ENCODE measurements at places on chromosomes 7 and 10.

GRCh38 chr7:7433811-7434210 is 101.9 kb downstream of the COL28A1 start:
- DNase-seq = no peak

GRCh38 chr10:48683868-48684267 is 805 bp upstream of the WDFY4 start:
- DNase-seq = no peak

DNA sequence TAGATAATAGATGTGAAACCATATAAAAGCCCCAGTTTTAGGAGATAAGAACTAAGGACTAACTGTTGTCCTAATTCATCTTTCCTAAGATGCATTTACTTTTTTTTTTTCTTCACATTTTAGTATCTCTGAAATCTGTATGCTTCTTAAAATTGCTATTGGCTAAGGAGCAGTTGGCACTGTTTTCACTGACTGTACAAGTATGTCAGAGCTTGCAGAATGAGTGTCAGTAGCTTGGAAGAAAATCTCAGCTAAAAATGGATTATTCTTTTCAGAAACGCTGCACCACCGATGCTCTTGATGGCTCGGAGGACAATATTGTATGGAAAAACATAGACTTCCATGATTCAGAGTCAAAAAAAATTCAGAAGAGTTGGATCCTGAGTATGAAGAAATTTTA is 91.1 kb upstream of the DNAJB12 start:
- DNase-seq = no peak

DNA sequence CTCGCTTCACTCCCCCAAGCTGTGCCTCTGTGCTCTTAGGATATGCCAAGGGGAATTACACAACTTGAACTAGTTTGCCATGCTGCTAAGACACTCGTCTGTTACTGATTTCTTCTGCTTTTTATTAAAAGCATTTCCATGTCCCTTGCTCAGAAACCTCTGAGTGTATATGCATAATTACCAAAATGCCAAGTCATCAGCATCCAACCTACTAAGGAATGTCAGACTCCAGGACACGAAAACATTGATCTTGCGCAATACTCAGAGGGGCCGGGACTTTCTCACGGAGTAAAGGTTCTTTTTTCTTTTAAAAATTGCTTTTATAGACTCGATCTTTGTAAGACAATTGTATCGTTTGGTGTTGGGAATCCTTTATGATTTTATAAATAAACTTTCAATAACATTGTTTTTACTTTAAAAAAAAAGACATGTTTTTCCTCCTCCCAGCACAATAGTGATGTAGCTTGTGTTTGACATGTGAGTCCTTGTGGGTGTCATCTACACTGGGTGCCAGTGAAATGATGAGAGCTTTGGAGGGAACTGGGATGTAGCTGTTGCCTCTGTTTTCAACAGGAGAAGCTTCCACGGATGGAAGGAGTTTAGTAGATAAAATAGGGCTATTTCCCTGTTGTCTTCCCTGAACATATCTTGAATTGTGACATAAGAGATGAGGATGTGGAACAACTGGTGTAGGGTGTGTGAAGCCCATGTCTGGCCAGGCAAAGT is 43.6 kb downstream of the CNNM1 start:
- DNase-seq = peak; percentile 64

GRCh38 chr10:117675514-117676055 is 133.0 kb downstream of the EMX2 start:
- no peak for DNase-seq

DNA sequence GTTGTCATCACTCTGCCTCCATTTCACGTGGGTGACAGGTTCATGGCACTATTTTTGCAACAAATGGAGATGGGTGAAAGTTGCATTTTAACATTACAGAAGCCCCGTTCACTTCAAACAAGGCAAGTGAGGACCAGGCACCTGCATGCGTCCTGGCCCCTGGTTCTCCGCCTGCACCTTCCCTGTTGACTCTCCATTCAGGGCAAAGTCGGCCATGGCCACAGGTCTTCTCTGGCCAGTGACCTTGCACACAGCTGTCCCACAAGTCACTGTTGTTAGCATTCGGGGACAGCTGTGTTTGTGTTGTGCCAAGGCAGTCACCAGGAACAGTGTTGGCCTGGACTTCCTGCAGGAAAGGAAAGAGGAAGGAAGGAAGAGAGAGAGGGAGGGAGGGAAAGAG is 554.9 kb downstream of the TCERG1L start:
- DNase-seq = no peak

GRCh38 chr10:102131286-102132170 is 1.3 kb upstream of the PPRC1 start:
- DNase-seq = no peak

- no peak for DNase-seq
Observed at GRCh38 chr7:99694201-99694911, 14.6 kb upstream of the CYP3A5 start.

DNA sequence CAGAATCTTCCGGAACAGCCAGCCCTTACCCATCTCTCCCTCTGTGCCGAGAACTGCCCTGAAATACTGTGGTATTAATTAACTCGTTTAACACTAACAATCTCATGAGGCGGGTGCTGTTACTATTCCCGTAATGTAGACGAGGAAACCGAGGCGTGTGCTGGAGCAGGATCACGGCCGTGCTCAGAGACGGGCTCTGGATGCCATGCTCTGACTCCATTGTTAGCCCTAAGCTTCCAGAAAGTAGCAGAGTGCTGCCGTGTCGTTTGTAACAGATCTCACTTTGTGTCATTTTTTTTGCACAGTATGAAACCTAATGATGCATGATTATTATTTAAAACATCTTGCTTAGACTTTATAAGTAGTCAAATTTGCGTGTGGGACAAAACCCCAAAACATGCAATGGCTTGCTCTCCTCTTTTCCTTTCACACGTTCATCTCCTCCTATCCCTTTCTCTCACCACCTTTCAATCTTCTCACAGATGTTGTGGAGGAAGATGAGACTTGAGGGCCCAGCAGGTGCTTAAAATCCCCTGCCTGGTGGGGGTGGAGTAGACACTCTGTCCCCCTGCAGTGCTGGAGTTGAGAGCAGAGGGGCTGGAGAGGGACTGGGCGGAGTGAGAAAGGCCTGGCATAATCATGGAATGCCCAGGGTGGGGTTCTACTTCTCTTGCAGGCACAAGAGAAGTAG is 482 bp upstream of the ACTR3C start:
- no peak for DNase-seq

DNA sequence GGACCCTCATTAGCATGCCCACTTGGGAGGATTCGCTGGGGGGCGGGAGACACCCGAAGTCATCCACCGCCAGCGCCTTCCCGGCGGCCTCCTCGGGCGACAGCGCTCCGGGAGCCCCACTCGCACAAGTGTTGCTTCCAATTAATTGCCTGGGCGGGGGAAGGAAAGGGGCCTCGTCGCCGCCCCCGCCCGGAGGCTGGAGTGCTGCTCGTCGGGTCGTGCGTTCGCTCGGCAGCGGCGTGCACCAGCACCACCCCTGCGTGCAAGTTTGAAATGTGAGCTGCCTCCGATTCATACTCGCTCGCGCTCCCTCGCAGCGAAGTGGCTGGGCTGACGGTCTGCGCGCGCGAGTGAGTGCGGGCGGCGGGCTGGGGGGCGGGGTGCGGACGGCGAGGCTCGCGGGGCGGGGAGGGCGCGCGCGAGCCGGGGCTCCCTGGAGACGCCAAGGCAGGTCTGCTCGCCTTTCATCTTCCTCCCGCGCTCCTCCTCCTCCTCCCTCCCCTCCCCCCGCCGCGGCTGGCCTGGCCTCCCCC is 104.6 kb upstream of the PPIF start:
- peak; percentile 69 for DNase-seq

DNA sequence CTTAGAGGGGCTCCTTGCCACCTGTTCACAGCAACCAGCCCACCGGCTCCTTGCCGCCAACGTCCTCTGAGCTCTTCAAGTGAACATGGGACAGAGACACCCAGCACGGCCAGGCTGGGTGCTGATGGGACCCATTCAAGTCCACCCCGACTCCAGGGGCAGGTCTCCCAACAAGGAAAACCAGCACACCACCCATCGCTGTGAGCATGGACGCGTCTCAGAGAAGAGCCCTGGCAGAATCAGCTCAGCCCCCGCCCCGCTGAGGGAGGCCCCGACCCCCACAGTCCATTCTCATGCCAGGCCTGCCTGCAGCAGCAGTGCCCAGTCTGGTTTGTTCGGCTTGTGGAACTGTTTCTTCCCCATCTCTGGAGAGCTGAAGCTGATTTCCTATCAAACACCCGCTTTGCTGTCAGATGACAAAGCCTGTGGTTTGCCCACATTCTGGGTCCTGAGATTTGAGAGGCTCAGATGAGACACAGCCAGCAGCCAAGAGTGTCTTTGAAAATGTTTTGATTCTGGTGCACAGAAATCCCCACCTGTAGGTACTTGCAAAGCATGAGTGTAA is 216.6 kb downstream of the ZMYND11 start:
- DNase-seq = no peak

GRCh38 chr10:49690698-49691356 is 11.4 kb downstream of the C10orf53 start:
- no peak for DNase-seq

DNA sequence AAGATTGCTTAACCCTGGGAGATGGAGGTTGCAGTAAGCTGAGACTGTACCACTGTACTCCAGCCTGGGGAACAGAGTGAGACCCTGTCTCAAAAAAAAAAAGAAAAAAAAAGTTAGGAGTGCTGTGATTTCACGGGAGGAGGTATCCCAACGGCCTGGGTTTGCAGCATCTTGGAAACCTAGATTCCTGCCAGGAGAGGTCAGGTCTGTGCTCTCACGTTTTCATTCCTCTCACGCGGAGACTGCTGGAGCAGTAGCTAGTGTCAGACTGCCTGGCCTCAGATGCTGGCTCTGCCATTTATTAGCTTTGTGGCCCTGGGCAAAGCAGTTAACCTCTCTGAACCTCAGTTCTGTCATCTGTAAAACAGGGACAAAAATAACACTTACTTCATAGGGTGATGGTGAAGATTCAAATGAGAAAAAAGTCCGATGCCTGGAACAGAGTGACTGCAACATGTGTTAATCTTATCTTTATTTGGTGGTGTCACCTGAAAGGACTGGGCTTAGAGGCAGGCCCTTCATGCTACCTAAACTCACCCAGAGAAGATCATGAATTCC is 94.9 kb downstream of the GAD2 start:
- DNase-seq = no peak

DNA sequence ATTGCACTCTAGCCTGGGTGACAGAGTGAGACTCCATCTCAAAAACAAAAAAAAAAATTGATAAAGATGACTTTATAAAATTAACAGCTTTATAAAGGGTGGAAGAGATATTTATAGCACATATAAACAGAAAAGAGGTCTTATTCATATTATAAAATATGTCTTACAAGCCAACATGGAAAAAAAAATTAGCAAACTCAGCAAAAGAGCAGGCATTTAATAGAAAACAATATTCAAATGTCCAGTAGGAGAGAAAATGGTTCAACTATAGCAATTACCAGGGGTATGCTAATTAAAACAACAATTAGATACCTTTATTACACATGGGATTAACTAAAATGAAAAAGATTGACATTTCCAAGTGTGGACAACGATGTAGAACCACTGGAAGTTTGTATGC is 929.1 kb downstream of the REEP3 start:
- DNase-seq = no peak

- no peak for DNase-seq
Observed at GRCh38 chr7:82617156-82617555, 173.6 kb upstream of the CACNA2D1 start.

- DNase-seq = no peak
Observed at GRCh38 chr10:132708936-132709335, 77.0 kb downstream of the NKX6-2 start.

DNA sequence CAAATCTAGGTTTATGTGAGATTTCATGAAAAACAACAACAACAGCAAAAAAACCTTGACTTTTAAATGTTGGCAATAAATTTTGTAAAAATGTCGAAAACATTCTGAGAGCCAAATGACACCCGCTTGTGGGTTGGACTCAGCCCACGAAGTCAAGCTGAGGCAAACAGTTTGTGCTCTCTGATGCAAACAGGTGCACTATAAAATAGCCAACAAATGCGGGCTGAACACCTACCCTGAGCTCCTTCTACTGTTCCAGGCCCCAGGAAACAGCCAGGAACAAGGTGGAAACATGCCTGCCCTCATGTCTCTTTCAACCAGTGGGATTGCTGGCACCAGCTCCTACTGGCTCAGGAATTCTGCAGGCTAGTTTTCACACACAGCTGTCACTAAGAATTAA is 105.0 kb upstream of the ZNF716 start:
- no peak for DNase-seq

DNA sequence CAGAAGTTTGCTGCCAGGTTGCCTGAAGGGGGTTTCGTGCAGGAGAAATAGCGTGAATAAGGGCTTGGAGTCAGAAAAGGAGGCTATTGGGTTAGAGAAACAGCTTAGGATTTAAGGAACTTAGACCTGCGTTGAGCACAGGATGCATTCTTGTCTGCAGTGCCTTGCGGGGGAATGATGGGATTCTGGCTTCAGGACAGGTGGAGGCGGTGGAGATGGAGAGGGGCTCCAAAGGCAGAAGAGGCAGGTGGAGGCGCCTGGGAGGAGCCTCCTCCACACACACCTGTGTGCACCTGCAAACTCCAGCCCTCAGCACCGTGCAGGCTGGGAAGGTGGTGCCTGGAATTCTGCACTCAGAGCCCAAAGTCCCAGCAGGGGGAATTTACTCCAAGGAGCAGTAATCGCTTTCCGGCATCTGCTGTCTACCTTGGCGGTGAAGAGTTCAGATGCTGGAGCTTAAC is 1.8 kb downstream of the CLIP2 start:
- no peak for DNase-seq

DNA sequence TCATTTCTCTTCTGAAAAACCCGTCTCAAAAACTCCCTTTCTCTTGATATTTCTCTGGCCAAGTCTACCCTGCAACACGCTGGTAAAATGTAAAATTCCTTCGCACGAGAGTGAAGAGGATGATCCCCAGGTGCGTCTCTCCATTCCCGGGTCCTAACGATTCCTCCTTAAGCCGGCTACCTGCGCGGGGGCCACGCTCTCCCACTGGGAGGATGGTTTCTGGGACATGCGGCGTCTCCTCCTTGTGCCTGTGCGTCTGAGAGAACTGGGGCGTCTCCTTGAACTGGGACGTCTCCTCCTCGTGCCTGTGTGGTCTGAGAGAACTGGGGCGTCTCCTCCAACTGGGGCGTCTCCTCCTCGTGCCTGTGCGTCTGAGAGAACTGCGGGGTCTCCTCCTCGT is 149.9 kb downstream of the WDR37 start:
- no peak for DNase-seq

DNA sequence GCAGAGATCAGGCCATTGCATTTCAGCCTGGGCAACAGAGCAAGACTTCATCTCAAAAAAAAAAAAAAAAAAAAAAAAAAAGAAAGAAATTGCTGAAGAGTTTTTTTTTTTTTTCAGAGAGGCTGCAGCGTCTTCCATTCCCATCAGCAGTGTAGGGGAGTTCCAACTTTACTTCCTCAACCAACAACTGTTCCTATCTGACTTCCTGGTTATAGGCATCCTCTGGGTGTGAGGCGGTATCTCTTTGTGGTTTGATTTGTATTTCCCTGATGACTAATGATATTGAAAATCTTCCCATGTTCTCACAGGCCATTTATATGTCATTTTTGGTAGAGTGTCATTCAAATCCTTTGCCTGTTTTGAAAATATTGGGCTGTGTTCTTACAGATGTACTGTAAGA is 40.2 kb downstream of the PRTFDC1 start:
- no peak for DNase-seq

- DNase-seq = peak; percentile 49
Observed at GRCh38 chr7:56046721-56047445, 4.4 kb downstream of the PSPH start.

- no peak for DNase-seq
Observed at GRCh38 chr7:43554423-43554822, 28.5 kb upstream of the STK17A start.

- DNase-seq = no peak
Observed at GRCh38 chr10:69787681-69788080, 14.0 kb upstream of the COL13A1 start.
